IMR-90 (cell line): ENCODE measurements at places on chromosomes 6 and 20.

DNA sequence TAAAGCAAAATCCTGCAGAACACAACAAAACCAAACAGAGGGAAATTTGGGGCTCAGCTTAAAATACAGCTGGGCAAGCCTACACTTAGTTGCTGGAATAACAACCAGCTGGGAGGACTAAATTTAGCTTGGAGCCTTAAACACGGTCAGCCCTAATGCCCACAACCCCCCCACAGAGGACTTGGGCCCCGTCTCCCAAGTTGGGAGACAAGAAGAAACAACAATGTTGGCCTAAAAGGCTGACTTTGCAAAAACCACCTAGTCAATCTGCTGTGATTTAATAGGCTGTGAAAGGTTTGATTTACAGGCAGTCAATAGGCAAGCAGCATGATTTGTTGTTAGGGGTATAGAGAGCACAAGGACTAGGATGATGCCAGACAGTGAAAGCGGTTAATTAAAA is 40.3 kb upstream of the ARMC2 start:
- no peak for DNase-seq

DNA sequence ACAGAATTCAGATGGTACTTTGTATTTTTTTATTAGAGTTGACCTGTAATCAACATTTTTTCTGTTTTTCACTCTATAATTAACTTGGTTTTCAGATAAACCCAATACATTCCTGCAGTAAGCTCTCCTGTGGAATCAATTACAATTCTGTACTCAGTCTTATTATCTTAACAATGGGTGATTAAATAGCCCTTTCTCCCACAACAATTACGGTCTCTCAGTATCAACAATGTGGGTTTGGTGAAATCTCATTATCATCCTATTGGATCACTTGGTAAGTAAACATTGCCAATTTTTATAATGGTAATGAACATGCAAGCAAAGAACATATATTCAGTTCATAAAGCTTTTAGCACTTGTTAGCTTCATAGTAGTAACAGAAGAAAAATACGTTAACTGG is 438.9 kb upstream of the EPHA7 start:
- no peak for DNase-seq

GRCh38 chr6:8013763-8014162 is 50.4 kb downstream of the BLOC1S5 start:
- no peak for DNase-seq

DNA sequence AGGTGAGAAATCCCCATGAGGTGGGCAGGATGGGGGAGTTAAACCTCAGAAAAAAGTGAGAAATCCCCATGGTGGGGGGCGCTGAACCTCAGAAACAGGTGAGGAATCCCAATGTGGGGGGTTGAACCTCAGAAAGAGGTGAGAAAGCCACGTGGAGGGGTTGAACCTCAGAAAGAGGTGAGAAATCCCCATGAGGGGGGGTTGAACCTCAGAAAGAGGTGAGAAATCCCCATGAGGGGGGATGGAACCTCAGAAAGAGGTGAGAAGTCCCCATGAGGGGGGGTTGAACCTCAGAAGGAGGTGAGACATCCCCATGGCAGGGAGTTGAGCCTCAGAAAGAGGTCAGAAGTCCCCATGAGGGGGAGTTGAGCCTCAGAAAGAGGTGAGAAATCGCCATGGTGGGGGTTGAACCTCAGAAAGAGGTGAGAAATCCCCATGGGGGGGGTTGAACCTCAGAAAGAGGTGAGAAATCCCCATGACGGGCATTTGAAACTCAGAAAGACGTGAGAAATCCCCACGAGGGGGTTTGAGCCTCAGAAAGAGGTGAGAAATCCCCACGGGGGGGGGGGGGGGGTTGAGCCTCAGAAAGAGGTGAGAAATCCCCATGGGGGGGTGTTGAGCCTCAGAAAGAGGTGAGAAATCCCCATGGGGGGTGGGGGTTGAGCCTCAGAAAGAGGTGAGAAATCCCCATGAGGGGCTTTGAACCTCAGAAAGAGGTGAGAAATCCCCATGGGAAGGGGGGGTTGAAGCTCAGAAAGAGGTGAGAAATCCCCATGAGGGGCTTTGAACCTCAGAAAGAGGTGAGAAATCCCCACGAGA is 14.3 kb upstream of the GOPC start:
- no peak for DNase-seq

DNA sequence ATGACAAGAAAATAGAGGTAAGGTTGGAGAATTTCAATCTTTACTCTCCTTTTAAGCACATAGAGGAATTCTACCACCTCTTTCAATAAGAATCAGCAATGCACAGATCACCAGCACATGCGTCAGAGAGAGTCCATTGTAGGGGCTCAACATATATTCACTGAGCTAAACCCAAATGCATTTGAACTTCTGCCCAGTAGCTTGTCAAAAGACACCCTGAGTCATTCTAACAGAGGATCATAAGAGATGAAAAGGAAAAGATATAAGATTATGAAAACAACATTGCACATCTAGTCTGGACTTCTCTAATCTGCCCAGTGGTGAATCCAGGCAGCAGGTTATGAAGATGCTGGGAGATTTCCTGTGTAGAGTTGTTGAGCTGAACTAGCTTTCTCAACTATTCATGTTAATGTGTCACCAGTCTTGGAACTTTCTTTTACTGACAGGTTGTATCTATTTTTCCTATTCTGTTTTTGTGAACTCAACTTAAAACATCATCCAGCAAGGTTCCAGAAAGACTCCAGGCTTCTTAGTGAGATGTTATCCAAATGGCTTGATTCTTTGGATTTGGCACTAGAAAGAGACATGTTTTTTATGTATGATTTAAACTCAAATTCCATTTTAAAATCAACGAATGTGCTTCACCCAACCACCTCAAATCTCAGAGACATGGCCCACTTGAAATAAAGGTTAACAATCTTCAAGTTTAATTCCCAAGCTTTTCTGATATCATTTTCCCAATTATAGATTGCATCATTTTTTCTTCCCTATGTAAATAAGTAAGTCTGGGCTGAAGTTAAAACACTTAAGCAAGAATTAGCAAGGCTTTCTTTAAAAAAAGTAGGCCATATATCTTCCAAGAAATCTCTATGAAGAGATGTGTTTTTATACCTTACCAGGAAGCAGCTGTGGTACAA is 89.3 kb downstream of the TSHZ2 start:
- DNase-seq: no peak

- DNase-seq: no peak
Observed at GRCh38 chr20:38501858-38502436, 29.3 kb downstream of the RALGAPB start.
